NCI-H1417 treated with DMSO at 0.1 percent for 48 hours (cell line): ENCODE measurements at places on chromosomes 4 and X.
A peak's percentile ranks its signal among the peaks of the same experiment; 100 is the strongest.

DNA sequence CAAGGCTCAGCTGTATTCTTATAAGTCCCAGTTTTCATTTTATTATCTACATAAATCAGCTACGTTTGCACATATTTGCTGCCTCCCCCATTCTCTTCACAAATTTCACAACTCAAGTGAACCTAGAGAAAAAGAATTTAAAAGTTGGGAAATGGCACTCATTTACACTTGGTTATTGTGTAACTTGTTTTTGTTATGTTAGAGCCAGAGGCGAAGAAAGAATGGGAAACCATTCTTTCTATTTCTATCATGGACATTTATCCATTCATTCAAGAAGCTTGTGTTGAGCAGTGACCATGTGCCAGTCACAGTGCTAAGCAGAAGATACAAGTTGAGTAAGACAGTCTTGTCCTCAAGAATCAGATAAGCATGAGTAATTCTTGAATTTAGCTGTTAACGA is 13.5 kb downstream of the LIAS start:
- no peak for DNase-seq

DNA sequence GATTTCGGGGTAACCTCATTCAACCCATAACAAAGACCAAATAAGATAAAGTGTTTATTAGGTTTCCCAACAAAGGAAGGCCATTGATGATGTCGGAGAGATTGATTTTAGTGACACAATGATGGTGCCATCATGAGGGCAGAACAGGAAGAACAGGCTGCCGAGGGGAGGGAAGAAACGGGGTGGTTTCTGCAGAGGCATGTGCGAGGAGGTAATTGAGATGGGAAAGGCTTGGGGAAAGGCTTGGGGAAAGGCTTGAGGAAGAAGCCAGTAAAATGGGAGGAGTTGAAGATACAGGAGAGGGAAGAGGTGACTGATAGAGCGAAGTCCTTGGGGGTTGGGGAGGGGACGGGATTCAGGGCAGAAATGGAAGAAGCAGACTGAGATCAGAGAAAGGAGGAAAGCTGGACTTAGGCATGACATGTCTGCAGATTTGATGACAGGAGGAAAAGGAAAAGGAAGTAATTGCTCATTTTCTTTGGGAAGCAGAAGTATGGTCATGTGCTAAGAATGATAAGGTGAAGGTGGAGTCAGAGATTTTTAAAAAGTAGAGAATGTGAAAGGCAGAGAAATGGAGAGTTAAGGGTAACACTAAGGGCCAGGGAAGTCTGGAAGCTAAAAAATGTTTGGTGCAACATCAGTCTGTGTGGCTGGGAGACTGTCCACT is 6.0 kb downstream of the HPSE start:
- no peak for DNase-seq

GRCh38 chr4:137644201-137644600 is 111.9 kb upstream of the PCDH18 start:
- DNase-seq: no peak

- no peak for DNase-seq
These were observed 58.6 kb upstream of the MCF2 start for GRCh38 chrX:139766545-139766983.

DNA sequence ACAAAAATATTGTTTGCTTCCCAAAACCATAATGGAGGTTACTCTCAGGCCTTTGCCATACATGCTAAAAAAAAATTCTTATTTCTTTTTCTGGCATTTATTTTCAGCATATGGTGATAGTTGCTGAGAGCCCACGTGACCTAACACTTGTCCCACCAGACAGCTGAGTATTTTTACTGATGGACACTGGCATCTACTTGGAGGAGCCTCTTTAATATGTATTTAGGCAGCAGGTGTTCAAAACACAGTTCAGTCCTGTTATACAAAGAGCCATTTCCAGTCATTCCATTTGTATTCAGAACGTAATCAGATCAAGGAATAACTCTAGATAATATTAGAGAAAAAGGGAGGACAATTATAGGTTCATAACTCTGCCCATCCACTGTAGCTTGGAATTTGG is 95.5 kb downstream of the CXCL13 start:
- no peak for DNase-seq

- DNase-seq: no peak
These were observed 145.7 kb upstream of the TBC1D9 start for GRCh38 chr4:140901736-140902336.

DNA sequence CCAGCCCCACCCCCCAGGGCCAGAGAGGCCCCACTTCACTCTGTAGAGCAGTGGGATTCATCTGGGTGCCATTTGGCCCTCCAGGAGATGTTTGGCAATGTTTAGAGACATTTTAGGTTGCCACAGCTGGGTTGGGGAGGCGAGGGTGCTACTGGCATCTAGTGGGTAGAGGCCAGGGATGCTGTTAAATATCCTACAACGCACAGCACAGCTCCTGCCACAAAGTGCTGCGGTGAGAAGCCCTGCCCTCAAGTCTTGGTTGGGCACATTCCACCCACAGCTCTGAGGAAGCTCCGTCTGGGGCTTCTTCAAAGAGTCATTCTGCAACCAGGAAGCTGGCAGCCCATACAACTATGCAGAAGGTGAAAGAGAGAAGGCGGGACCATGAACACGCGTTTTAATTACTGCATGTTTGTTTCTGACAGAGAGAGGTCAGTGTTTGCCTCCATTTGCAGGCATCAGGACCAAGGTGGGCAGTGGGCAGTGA is 48.1 kb upstream of the FAM9C start:
- no peak for DNase-seq

DNA sequence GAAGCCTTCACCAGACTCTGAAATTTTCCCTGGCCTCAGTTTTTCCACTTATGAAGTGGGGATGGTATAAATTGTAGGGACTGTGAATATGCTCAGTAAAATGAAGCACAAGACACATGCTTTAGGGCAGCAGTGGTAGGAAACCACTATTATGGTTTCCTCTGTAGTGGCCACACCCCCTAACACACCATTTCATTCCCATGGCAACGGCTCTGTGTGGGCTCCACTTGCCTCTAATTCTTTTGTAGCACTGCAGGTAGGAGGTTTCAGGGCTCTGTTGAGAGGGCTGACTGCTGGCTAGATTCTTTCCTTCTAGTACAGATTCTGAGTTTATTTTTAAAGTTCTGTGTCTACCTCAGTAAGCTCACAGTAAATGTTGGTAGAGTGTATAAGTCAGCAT is 3.5 kb upstream of the VMA21 start:
- DNase-seq: peak; percentile 16
